ENCODE measurements at places on chromosomes 4 and X. TPM values are rescaled to one million over a fixed set of nuclear protein-coding genes. Genes with fewer than 3 reads are reported as not detected.

The FREM3 gene
- total RNA-seq, result not detected

The AKAP4 gene
- not detected for total RNA-seq

GRCh38 chr4:104930298-104930697 lies 216.4 kb upstream of the TET2 start:
- no peaks in the 10 kb centered on the region for H3K4me1 ChIP-seq
- no peak overlapping the region for H3K27ac ChIP-seq
- no peak for DNase-seq
- H3K4me3 ChIP-seq, result no peak overlapping the region
- H3K36me3 ChIP-seq, result no peaks in the 10 kb centered on the region
- no peaks in the 10 kb centered on the region for H3K27me3 ChIP-seq

GRCh38 chr4:188270273-188271069 lies 131.2 kb downstream of the TRIML1 start:
- H3K27ac ChIP-seq, result no peak overlapping the region
- DNase-seq, result no peak
- no peaks in the 10 kb centered on the region for H3K27me3 ChIP-seq
- H3K4me1 ChIP-seq, result no peaks in the 10 kb centered on the region

- no peaks in the 10 kb centered on the region for H3K36me3 ChIP-seq
- H3K27me3 ChIP-seq, result no peaks in the 10 kb centered on the region
- no peaks in the 10 kb centered on the region for H3K4me1 ChIP-seq
- H3K4me3 ChIP-seq, result no peak overlapping the region
Observed at GRCh38 chr4:176534566-176534965, 214.8 kb downstream of the SPCS3 start.
